Breast epithelium (tissue), 4 donors: ENCODE measurements at places on chromosomes 13 and 19. TPM values are rescaled to one million over a fixed set of nuclear protein-coding genes. Genes with fewer than 3 reads are reported as not detected.

The S1PR2 gene
- total RNA-seq = 18.4 TPM

DNA sequence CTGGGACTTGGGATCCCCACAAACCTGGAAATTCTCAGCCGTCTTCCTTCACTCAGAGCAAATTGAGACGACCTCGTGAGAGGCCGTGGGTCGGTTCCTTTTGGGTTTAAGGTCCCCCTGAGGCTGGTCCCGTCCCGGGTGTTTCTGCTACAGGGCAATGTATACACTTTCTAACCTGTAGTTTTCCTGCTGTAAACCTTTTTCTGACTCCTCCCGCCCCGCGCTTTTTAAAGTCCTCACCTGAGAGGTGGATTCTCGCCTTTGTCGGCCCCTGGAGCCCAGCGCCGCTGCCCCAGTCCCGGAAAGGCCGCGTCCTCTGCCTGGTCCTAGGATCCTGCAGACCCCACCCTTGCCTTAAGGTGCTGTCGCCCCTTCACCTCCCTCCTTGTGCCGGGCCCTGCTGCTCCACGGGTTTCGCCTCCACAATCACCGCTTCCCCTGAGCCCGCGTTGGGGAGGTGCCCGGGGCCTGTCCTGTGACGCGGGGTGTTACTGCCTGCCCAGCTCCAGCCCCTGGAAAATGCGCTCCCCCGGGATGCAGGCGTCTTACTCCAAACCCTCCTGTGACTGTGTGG, 391 bp downstream of the ZNF761 start:
- no peak for DNase-seq

DNA sequence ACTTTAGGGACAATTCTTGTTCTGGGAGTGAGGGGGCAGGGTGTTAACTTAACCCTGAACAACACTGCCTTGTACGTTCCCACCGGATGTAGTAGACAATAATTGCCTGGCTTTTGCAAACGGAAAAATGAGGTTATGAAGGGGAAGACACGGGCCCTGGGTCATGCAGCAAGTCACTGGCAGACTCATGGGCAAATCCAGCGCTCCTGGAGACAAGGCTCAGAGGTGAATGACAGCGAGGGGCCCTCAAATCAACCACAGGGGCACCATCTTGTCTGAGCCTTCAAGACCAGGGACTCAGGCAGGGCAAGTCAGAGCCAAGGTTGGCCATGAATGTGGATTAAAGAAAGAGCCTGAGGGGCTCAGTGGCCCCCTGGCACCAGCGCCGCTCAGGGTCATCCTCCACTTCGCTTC, 2.8 kb downstream of the RASA3 start:
- DNase-seq = no peak

The MUC16 gene
- 0.66 TPM for total RNA-seq

- no peak for DNase-seq
Observed at GRCh38 chr19:28492201-28492600, 720.8 kb downstream of the UQCRFS1 start.
